Stimulated activated CD4-positive, alpha-beta T cell treated with anti-CD3 and anti-CD28 coated beads, Interleukin-1b, Interleukin-23, amount 100 ng/mL, for 1 hour (primary cell): ENCODE measurements at places on chromosomes 4 and X.

- no peak for DNase-seq
These were observed 29.7 kb upstream of the UGT2B15 start for GRCh38 chr4:68700152-68700551.

- no peak for DNase-seq
These were observed 52.0 kb downstream of the INTS6L start for GRCh38 chrX:135572436-135572835.

DNA sequence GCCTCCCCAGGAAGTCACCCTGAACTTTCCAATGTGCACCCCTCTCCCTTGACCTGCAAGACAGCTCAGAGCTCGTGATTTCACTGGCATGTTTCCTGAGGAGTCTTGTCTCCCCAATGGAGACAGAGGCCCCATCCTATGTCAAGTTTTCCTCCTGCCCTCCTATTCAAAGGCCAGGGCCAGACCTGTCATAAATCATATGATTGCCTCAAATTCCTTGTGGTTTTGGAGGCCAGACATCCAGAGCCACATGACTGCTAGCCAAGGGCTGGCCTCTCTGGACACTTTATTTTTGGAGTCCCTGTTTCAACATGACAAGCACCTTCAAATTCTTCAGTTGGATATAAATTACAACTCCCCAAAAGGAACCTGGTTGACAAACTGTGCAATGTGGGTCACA is 76.0 kb upstream of the TFDP3 start:
- DNase-seq, result no peak

- DNase-seq, result no peak
These were observed at the start of gene SNCA for GRCh38 chr4:89836897-89837384. Gene SNCA, minus strand, starts transcription at chr4:89837161. Its CDS starts 1,494 bp downstream, at chr4:89835667.

GRCh38 chr4:77593993-77594392 is 11.6 kb upstream of the CXCL13 start:
- no peak for DNase-seq

DNA sequence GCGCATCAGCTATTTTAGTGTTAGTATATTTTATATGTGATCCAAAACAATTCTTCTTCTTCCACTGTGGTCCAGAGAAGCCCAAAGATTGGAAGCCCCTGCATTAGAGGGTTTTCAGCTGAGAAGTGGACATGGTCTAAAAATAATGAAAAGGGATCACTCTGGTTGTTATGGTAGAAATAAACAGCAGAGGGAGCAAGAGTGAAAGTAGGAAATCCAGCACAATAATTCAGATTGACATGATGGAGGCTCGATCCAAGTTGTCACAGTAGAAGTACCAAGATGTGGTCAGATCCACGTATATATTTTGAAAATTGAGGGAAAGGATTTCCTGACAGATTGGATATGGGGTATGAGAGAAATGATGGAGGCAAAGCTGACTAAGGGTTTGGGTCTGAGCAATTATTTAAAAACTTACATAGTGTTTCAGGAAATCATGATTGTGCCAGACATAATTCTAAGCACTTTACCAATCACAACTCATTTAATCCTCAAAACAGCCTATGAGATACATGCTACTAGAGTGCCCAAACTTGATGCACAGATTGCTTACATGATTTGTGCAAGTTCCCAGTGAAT is 17.0 kb upstream of the TMEM144 start:
- DNase-seq, result no peak

DNA sequence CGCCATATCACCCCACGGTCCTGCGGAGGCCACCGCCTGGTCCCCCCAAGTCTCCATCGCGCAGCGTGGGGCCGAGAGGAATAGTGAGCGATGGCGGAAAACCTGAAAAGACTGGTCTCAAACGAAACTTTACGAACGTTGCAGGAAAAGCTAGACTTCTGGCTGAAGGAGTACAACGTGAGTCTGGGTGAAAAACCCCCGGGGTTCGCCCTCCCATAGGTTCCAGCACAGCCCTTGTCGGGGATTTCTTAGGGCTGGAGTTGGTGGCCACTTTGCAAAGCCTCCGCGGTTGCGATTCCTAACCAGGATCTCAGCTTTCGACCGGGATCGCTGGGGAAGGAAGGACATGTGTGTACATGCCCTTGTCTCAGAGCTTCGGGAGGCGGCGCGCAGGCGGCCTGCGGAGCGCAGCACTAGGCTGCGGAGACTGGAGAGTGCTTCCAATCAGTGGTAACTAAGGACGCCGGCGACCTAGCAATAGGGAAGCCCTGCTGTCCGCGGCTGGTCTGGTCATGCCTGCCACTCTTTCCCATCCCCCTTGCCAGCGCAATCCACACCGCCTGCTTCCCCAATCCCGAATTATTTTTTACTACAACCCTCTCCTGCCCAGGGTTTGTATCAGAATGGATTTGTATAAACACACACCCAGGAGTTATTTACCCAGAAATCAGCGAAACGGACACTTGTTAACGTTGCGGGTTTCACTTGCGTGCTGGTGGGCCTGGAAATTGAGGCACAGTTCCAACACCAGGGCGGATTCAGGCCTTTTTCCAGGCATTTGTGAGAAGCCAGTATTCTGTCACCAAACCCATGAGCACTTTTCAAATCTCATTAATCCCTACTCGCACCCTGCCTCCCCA is 741 bp downstream of the SPATA18 start:
- no peak for DNase-seq

GRCh38 chr4:118175506-118175905 is 141.2 kb downstream of the NDST3 start:
- no peak for DNase-seq

DNA sequence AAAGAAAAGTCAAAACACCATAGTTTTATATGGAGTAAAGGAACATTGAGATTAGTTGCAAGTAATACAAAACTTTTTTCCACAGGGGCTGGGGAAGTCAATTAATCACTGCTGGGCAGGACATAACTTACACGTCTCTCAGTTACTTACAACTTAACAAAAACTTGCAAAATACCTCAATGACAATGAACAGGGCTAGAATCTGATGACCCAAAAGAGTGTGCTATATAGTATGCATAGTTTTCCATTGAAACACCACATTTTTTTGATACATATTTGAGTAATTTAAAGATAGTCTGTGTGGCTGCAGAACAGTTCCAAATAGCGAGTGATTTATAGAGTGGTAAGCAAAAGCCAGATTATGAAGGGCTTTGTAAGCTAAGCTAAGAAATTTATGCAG is 172.3 kb upstream of the TRPC5 start:
- DNase-seq, result no peak

DNA sequence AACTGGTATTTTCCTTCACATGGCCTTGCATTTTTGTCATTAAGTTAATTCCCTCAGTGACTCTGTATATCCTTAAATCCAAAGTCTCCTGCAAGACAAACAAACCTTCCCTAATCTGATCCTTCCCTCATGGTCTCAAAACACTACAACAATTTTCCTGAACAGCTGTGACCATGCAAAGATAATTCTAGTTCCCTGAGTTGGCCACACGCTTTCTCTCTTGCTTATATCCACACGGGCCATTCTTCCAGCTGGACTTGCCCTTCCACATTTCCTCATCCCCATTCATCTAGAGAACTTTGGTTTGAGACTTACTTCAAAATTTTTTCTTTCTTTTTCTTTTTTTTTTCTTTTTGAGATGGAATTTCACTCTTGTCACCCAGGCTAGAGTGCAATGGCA is 1590.7 kb downstream of the STIM2 start:
- DNase-seq, result no peak

DNA sequence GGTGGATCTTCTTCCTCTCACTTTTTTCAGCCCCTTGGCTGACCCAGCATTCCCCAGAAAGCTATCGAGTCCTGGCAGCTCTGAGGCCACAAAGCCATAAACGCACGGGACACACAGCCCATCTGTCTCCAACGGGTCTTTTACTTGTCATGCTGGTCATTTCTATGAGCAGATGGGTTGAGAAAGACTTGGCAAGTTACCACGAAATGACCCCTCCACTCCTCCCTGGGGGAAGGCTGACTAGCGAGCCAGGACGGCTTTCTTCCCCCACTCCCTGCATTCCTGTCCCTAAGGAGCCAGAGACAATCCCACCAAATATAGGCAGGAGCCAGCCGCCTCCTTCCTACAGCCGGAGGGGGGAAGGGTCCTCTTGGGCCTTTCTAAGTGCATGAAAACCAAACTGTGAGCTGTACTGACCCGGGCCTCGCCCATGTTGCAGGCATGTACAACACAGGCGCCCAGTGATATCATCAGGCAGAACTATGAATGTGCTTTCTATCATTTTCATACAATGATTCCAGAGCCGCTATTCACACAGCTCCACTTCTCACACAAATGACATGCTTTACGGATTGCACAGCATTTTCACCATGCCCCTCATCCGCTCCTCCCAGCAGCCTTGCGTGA is 28.6 kb downstream of the AFAP1 start:
- DNase-seq, result no peak

- DNase-seq, result no peak
These were observed 17.2 kb upstream of the ADGRL3 start for GRCh38 chr4:61182915-61183314.

DNA sequence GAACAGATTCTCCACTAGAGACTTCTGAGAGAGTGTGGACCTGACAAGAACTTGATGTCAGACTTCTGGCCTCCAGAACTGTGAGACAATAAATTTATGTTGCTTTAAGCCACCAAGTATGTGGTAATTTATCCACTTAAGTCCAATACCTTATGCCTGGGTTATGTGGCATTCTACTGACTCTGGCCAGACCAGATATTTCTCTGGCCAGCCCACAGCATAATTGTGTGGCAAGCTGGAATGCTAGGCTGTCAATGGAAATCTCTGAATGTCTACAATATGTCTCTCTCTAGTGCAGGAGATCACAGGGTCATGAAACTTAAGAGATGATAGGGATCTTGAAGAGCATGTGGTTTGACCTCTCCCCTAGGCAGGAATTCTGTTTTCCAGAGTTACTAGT is 251.0 kb downstream of the ZNF674 start:
- no peak for DNase-seq

DNA sequence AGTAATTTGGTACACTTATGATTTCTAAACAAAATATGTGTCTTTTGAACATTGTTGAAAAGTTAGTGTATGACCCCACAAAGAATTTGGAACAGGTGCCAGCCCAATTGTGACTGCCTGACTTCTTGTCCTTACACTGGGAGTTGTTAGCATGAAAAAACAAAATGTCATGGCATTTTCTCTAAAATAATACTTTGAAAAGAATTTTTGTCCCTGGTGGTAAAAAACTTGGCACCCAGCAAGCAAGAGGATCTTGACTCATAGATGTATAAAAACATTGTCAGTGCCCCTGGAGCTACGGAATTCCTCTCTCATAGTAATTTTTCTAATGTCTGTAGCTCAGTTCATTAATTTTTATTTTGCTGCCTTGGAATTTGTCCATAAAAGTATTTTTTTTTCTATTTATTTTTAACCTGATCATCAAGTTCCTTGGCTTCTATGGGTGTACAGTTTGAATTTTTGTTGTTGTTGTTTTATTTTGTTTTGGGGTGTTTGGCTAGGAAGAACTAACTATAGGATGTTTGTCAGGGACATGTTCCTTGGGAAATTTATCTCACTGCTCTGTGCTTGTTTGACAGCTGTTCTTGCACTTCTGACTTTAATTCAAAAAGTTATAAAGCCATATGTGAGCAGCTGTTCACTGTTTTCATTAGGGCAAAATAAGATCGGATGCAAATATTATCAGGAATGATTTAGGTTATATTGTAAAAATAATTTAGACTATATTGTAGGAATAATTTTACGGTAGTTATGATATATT is 95.4 kb upstream of the NUDT6 start:
- no peak for DNase-seq

DNA sequence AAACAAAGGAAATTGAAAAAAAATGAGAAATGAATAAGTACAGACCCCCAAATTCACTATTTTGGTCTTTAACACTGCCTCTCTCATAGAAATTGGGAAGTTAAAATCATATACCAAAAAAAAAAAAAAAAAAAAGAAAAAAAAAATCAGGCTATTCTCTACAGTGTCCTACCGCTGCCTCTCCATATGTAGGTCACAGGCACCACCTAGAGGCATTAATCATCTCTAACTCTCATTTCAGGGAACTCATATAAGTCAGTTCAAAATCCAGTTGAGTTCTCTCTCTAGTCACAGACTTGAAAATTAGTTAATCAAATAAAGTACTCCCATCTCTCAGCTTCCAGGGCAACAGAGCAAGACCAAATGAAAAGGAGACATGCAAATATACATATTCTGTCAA is 47.9 kb downstream of the COX18 start:
- no peak for DNase-seq

DNA sequence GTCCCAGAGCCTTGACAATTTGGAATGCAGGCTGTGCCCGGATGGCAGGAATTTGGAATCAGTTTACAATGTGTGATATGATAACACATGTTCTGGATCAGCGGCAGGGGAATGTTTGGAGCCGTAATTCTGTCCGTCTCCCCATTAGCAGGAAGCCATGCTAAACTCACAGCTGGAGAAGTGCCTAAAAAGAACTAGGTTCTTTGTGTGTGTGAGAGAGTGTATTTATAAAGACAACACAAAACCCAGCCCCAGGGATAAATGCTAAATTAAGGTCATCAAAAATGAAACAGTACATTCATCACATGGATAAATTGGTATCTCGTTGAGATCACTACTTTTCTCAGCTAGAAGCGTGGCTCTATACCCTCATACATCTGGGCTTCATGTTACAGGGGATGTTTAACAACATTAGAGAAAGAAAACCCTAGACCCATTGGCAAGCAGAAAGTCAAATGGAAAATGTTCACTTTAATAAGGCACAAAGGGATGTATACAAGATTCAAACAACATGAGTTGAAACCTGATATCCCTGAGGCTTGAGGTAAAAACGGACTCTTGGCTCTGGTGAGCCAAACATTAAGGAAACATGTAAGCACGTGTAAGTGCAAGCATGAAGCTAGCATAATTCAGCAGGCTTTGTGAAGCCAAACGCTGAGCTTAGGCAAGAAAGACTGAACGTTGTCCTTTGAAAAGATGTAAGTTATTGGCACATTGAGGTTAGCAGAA is 18.0 kb upstream of the TMEM131L start:
- DNase-seq, result no peak

- no peak for DNase-seq
These were observed 333.8 kb upstream of the TENM3 start for GRCh38 chr4:181909368-181909767.

DNA sequence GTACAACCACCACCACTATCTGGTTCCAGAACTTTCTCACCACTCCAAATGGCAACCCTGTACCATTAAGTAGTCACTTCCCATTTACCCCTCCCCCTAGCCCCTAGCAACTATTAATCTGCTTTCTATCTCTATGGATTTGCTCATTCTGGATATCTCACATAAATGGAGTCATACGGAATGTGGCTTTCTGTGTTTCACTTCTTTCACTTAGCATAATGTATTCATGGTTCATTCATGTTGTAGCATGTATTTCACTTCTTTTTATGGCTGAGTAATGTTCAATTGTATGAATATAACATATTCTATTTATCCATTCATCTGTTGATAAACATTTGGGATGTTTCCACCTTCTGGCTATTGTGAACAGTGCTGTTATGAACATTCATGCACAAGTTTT is 104.7 kb downstream of the AMMECR1 start:
- DNase-seq, result no peak

DNA sequence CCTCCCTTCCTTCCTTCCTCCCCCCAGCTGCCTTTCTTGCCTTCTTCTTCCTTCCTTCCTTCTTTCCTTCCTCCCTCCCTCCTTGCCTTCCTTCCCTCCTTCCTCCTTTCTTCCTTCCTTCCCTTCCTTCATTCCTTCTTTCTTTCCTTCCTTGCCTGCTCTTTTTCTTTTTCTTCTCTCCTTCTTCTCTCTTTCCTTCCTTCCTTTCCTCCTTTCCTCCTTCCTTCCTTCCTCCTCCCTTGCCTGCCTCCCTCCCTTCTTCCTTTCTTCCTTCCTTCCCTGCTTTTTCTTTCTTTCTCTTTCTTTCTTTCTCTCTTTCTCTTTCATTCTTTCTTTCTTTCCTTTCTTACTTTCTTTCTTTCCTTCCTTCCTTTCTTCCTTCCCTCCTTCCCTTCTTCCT is 49.1 kb downstream of the STK32B start:
- DNase-seq, result no peak
